ENCODE measurements at places on chromosomes 2 and 18.

DNA sequence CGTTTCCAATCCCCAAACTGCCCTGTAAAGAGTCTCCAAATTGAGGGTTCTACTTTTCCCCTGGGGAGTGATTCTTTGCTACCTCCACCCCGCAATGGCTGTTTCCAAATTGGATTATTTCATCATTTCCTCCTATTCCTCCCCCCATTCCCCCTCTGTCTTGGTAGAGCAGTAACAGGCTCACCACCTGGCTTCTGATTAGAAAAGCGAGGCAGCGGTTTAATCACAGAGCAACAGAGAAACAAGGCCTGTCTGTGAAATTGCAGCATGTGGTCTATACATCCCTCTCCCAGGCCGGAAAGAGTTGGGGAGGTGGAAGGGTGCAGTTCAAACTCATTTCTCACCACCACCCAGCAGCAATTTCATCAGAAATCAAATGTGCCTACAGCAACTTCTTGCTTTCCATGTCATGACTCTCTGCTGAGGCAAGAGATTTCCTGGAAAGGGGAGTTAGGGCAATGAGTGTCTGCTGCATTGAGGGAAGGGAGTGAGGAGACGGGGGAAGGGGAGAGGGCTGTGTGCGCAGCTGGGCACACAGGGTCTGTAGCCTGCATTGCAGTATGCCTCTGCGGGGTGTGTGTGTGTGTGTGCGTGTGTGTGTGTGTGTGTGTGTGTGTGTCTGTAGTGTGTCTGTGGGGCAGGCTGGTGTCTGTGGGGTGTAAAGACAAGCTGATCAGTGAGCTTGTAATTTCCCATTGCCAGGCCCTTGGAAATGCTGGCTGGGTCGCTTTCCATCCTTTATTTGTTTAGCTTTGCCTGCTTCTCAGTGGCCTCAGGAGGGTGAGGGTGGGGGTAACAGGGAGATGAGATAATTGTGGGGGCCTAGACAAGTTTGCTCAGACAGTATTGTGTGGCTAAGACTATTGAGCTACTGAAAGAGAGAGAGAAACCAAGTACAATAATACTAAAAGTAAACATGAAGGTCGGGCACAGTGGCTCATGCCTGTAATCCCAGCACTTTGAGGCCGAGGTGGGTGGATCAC is 13.5 kb upstream of the IGFBP2 start:
- DNase-seq = peak; percentile 86

DNA sequence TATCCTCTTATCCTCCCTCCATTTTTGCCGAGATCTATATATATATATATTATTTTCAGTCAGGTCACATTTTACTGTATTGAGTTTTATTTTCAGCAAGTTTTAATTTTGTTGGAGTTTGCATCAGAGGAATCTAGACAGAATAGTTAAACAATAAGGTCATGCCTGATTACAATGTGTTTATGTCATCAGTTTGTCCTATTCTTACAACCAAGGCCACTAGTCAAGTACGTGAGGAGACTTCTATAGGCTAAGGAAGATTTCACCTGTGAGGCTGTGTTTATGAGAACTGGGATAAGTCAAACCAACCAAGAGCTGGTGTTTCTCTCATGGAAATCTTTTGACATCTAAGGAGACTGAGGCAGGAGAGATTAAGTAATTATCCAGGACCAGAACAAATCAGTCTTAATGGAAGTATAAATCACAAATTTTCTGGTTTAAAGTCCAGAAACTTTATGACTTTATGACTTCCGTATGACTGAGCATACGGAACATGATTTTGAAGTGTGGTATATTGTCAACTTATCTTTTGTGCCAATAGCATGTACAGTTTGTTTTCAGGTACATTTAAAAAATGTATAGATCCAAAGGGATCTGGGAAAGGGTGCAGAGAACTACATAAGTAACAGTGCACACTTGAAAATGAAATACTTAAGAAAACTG is 100.0 kb upstream of the DTNA start:
- no peak for DNase-seq

DNA sequence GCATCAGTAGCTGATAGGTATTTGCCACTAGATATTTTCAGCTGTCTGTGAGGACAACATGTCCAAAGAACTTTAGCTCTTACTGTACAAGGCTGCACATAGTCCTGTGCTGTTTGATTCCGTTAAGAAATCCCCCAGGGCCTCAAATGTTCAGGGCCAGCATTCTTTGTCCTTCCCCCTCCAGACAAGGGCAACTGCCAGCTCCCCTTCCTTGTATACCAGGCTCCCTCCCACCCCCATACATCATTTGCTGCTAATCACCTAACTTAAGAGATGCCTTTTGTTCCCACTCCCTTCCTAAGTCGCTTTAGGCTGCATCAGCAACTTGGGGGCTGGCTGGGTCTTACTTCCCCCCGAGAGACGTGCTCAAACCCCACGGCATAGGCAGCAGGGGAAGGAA is 138.7 kb downstream of the CDH20 start:
- no peak for DNase-seq

GRCh38 chr2:222281506-222281905 is 17.3 kb downstream of the PAX3 start:
- DNase-seq = no peak

- no peak for DNase-seq
Observed at GRCh38 chr18:11388755-11389680, 220.4 kb upstream of the SLC35G4 start.

- no peak for DNase-seq
Observed at GRCh38 chr2:71661782-71662181, 208.4 kb downstream of the DYSF start.

GRCh38 chr2:13584020-13584419 is 867.3 kb downstream of the TRIB2 start:
- DNase-seq = no peak

GRCh38 chr2:99982744-99983143 is 159.6 kb downstream of the AFF3 start:
- DNase-seq = no peak

- no peak for DNase-seq
Observed at GRCh38 chr2:119716284-119716672, 37.3 kb downstream of the TMEM177 start.

DNA sequence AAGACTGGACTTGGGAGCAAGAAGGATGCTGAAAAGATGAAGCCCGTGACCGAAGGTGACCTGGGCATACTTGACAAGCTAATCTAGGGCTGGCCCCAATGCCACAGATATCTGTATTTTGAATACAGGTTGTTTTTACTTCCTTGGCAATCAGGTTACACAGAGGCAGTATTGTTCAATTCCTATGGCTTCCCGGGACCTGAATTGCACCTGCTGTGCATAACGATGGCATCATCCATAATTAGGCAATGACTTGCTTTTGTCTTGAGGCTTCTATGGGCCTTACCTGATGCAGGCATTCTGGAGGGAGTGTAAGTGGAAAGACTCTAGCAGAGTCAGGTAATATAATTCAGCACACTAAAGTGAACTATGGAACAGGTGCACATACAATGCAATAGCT is 60.6 kb upstream of the CUL3 start:
- peak; percentile 40 for DNase-seq

DNA sequence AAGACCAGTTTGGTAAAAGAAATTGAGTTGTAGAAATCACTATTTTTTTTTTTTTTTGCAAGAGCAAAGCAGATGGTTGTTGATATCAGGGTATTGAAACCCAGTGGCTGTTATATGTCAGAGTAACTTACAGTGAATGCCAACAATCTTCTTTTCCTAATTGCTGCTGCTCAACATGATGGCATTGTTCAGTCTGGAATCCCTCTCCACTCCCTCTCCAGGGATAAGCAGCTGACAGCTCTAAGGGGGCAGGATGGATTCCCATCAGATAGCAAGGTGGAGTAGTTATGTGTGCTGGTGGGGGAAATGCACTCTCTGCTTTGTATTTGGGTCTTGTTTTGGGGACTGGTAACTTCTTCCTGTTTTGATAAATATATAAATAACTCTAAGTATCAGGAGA is 200.0 kb downstream of the PIK3C3 start:
- no peak for DNase-seq

- peak; percentile 47 for DNase-seq
Observed at GRCh38 chr2:23530206-23530908, 145.4 kb downstream of the KLHL29 start.

GRCh38 chr18:63961435-63961980 is 8.4 kb upstream of the SERPINB8 start:
- no peak for DNase-seq

- DNase-seq = no peak
Observed at GRCh38 chr2:157444641-157445040, 752 bp upstream of the CYTIP start.

GRCh38 chr18:75727456-75727855 is 300.0 kb upstream of the SMIM21 start:
- peak; percentile 55 for DNase-seq

- no peak for DNase-seq
Observed at GRCh38 chr2:159895258-159896065, 97.5 kb upstream of the CD302 start.

GRCh38 chr2:64482765-64483504 is 29.0 kb downstream of the LGALSL start:
- peak; percentile 59 for DNase-seq

GRCh38 chr2:180101846-180102245 is 94.7 kb upstream of the CWC22 start:
- no peak for DNase-seq

DNA sequence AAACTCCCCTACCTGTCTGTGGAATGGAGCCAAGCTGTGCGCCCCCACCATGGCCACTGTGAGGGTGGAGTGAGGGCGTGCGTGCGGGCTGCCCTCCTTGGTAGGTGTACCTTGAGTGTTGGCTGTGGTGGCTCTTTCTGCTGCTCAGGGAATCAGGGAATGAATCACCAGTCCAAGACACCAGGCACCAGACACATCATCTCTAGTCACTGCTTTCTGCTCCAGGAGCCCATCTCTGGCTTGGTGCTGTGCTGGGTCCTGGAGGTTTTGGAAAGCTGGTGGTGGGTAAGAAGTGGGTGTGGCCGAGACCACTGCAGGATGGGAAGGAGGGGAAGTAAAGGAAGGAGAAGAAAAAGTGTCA is 209.9 kb downstream of the SEPTIN10 start:
- DNase-seq = no peak

GRCh38 chr2:6791682-6792081 is 74.0 kb downstream of the CMPK2 start:
- no peak for DNase-seq

DNA sequence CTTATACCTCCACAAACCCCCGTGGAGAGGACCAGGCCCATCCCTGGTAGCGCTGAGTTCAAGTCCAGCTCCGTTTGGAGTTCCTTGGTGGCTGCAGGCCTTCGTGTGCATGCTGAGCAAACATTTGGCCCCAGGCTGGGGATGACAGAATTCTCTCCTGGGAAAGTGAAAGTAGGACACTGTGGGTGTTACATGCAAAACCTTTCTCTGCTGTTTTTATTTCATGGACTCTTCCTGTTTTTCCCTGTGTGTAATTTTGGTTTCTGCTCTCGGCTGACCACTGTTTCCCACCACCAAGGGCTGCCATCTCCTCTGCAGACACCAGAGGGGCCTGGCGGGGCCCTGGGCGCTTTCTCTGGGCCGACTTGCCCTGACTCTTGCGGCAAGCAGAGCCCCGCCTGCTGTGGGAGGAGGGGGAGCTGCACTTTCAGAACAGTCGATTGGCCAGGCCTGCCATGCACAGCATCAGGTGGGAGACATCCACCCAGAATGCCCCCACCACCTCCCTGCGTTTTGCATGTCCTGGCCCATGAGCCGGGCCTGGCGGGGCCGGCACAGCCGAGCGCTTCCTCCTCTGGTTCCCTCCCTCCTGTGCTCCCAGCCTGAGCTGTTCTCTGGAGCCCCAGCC is 102.4 kb downstream of the CABLES1 start:
- DNase-seq = no peak
